ENCODE measurements at places on chromosomes 3 and 15.

GRCh38 chr15:50968353-50968752, 59.9 kb downstream of the AP4E1 start:
- DNase-seq = no peak

GRCh38 chr3:176375519-176375918, 821.8 kb downstream of the TBL1XR1 start:
- DNase-seq = no peak

DNA sequence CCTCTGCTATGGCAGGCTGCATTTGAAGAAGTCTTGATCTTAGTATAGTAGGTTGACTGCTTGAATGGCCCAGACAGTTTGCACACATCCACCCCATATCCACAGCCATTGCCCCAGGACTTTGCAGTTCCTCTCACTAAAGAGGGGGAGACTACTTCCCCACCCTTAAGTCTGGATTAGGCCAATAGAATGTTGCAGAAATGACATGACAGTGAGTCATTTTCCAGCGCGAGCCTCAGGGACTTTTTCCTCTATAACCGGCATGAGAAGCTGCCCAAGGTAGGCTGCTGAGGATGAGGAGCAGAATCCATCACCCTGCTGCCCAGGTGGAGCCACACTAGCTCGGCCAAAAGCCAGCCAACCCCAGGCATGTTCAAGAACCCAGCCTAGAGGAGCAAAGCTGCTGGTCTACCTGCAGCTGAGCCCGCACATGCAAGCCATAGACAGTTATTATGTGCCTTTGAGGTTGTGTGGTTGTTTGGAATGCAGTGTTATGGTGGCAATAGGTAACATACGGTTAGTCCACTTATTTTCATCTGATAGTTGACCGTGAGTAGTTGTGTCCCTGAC, 113.9 kb downstream of the TLE3 start:
- no peak for DNase-seq

DNA sequence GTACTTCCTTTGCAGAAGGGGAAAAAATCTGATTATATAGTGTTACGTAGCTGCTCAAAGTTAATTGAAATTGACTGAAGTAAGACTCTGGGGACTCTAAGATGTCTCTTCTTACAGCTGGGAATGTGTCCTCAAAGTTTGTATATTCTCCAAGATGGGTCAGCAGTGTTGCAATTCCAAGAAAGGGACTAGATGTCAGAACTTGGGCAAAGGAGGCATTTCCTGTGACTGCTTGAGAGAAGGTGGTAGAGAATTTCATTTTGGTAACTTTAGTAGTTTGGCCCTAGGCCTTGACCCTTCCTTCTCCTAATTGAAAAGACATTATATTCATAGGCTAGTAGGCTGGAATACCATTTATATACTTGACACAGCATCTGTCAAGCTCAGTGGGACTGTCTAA, 33.9 kb downstream of the PTPRG start:
- DNase-seq = no peak

- DNase-seq = no peak
These were observed 6.5 kb downstream of the ARHGEF3 start for GRCh38 chr3:56795097-56795828.

DNA sequence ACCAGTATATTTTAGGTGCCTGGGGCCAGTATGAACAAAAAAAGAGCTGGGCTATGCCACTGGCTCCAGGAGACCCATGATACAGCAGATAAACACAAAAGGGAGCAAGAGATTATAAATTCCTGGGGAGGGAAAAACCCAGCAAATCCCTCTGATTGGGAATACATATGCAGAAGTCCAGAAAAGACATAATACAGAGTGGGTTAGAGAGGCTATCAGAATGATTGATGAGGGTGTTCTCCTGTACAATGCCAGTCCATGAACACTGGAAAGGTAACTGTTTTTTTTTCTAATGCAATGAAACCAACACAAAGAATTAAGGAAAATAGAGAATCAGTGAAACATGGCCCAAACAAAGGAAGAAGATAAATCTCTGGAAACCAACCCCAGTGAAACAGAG, 5.4 kb upstream of the VPS39 start:
- DNase-seq = no peak

DNA sequence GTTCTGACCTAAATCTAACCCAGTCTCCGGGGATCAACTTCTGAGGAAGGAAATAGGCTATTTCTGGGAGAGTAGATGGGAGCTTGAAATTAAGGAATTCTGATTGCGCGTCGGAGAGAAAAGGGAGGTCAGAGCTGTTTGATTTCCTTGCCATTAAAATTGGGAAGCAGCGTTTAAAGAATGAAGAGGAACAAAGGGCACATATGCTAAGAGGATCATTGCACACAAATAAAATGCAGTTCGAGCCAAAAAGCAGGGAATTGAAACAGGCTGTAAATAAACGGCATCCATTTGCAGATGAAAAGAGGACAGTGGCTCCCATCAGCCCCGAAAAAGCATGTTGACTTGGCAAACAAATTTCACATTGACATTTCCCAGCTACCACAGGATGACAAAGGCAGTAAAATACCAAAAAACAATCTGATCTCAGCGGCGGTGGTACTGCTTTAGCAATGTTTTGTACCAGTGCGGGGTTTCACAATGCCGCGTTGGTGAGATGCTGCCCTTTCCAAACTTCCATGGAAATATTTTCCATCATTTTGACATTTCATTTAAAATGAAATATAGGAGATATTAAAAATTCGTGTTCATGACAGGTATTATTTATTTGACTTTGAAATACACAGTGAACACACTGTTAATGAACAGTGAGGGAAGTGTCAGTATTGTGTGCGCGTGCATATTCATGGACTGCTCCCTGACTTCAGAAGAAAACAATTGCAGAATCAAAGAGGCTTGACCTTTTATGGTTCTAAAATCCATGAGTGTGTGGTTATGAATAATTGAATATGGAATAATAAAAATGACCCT, 108.8 kb downstream of the SQOR start:
- DNase-seq = no peak

- no peak for DNase-seq
These were observed 599.3 kb downstream of the PYDC2 start for GRCh38 chr3:192060160-192060781.

DNA sequence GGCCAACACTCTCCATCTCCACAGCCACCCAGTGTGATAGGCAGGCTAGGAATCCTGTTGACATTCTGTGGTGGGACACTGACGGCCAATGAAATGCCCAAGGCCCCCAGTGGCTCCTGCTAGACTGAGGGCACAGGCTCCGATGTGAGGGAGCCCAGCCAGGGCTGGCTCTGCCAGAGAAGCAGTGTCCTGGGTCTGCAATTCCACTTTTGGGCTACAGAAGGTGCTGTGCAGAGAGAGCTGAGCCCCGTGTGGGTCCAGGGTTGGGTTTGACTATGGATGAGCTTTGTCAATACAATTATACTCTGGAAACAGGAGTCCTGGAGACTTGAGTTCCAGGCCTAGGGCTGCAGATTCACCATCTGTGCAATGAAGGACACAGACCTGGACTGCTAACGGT, 55.7 kb upstream of the TMEM115 start:
- no peak for DNase-seq

GRCh38 chr3:118641608-118642007, 393.0 kb downstream of the IGSF11 start:
- no peak for DNase-seq

- no peak for DNase-seq
These were observed 27.5 kb downstream of the CDCP1 start for GRCh38 chr3:45118615-45119071.
